ENCODE measurements at places on chromosomes 16 and 17.

GRCh38 chr17:72512649-72513556 lies 392.1 kb downstream of the SOX9 start:
- no peak for DNase-seq

GRCh38 chr17:81153340-81153803 lies 11.9 kb upstream of the PVALEF start:
- DNase-seq: peak; percentile 21

- DNase-seq: no peak
These were observed 49.4 kb downstream of the MEAK7 start for GRCh38 chr16:84455031-84455430.

DNA sequence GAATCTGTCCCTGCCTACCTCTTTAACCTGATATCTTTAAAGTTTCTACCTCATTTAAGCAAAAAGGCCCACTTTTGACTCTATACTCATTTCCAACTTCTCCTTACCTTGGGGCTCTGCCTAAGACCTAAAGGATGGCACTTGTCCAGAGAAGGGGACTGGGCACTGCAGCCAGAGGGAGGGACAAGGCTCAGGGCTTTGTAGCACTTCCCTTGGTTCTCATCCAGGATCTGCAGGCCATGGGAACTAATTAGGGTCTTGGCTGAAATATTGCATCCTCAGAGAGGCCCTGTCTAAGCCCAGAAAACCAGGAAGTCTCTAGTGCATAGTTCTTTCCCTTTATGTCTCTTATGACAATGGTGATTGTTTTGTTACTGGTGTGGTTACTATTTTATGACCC lies 37.3 kb downstream of the IRX5 start:
- DNase-seq: no peak

- DNase-seq: no peak
These were observed 110.4 kb downstream of the MSI2 start for GRCh38 chr17:57366558-57367351.

GRCh38 chr17:31096106-31096436 lies 1.3 kb downstream of the NF1 start:
- no peak for DNase-seq

GRCh38 chr16:50547340-50548124 lies 664 bp upstream of the NKD1 start:
- no peak for DNase-seq

DNA sequence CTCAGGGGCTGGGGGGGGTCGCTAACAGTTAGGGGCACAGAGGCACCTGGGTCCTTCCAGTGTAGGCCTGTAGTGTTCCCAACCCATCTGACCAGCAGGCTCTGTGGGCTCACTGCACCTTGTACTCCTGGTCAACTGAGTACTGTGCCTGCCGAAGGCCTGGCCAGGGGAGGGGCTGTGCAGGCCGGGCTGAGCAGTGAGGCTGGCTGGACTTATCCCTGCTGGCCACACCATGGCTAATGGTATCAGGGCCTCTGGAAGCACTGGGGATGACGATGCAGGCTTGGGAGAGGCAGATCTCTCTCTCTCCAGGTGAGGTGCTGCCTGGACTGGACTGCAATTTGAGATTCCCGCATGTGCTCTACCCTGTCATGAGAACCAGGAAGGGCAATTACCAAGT lies 58.9 kb upstream of the SDK2 start:
- DNase-seq: no peak

DNA sequence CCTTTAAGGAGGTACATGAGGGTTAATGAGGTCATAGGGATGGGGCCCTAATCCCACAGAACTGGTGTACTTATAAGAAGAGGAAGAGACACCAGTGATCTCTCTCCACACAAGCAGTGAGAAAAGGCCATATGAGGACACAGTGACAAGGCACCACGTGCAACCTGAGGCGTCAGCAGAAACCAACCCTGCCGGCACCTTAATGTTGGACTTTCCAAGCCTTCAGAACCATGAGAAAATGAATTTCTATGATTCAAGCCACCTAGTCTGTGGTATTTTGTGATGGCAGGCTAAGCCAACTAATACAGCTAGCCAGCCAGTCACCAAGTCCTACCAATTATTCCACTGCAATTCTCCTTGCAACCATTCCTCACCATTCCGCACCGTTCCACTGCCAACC lies 39.5 kb downstream of the COPRS start:
- no peak for DNase-seq

GRCh38 chr17:43014649-43015542 lies 7.3 kb downstream of the VAT1 start:
- DNase-seq: no peak

GRCh38 chr17:42287977-42288802 lies at the start of gene STAT5A:
TSS of gene STAT5A (plus strand) at chr17:42288498. CDS start at chr17:42289412, 914 bp downstream.
- DNase-seq: peak; percentile 70

- DNase-seq: no peak
These were observed 302.7 kb downstream of the MAF start for GRCh38 chr16:79297805-79298204.
